ENCODE measurements at places on chromosomes 5 and 9.

- no peak for DNase-seq
Observed at GRCh38 chr5:110329955-110330525, 396.4 kb downstream of the TMEM232 start.

- DNase-seq: peak; percentile 91
Observed at GRCh38 chr9:1458503-1458902, 408.3 kb downstream of the DMRT2 start.

DNA sequence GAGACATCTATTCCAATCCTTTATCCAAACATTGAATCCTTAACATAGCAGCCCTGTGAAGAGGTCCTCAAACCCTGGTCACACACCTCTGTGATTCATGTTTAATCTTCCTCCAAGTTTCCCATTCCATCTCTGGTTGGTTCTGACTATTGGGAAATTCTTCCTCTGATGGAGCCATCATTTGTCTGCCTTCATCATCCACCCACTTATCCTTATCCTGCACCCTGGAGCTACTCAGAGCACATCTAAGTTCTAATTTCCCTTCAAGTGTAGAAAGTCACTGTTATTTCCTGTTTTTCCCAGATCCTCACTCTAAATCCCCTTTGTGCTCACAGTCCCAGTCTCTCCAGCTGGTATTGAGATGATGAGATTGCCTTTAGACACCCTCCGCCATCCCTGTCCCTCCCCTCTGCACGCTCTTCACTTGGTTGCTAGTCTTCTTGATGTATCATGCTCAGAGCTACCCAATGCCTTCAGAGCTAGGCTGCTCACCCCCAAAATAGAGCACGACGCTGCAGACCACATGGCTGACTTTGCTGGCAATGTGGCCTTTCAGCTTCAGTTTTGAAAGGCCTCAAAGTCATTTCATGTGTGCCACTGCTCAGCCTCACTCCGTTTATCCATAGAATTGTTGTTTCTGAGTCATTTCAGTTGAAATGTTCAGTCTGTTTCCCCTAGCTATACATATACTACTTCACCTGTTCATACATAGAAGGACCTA lies 154.3 kb downstream of the PALM2AKAP2 start:
- DNase-seq: no peak

GRCh38 chr5:148759101-148759500 lies 67.3 kb upstream of the ADRB2 start:
- no peak for DNase-seq

DNA sequence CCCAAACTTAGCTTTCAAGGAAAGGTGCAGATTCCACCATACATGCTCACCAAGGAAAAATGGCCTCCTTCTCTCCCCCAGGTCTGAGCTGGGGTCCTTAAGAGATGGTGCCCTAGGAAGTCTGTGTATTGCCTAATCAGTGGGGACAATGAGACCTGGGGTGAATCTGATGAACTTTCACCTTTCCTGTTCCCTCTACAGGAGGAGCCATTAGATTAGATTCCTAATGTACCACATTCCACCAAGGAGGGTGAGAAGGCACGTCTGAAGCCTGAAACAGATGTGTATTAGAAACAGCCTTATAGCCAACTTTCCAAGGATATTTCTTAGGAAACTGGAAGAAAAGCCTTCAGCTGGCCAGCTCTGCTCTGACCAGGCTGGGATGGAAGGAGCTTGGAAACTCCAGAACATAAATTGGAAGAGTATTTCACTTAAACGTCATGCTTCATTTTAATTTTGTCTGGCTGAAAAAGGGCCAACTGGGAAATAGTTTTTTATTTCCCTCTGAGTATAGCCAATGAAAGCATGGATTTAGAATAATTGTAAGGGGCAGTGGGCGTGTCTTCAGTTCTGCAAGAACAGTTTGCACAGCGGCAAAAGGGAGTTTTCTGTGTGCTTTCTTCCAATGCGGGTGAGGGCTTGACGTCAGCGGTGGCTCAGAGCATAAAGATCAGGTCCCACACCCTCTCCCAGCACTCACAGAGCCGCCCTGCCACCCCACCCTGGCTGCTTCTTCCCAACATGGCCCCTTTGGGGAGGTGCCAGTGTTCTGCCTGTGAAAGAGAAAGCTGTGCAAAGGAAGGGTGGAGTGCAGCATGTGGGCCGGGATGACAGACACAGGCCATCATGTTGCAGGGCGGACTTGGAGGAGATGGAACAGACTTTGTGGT lies 210.9 kb downstream of the ESM1 start:
- peak; percentile 80 for DNase-seq

GRCh38 chr5:91534332-91534731 lies 151.2 kb upstream of the ARRDC3 start:
- peak; percentile 5 for DNase-seq

GRCh38 chr5:38618154-38618553 lies 61.7 kb upstream of the LIFR start:
- DNase-seq: no peak

DNA sequence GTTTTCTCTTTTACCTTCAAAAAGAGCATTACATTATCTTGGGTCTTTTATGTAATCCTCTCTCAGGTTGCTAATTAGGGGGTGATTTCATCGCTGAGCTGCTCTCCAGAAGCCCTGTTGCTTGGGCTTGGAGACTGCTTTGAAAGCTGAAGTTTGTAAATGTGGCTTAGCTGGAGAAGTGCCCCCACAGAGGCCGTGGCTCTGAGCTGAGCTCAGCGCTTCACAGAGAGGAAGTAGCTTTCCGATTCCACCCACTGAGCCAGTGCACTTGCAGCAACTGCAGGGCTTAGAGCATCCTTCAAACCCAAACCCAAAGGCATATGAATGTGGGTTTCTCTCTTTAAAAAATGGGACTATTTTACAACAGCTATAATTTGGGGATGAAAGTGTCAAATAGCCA lies 13.7 kb upstream of the NXNL2 start:
- DNase-seq: no peak

DNA sequence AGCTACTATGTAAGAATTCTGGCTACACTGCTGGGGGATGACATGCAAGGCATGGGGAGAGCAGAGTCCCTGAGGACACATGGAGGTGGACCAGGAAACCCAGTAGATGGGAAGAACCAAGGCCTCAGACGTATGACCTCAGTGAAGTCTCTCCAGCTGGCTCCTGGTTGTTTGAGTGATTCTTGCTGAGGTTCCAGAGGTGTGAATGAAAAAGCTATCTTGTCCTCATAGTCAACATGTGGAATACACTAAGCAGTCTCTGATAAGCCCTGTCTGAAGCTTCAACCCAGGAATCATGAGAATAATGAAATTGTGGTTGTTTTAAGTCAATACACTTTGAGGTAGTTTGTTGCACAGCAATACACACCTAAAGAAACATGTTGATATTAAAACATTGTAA lies 78.0 kb downstream of the GABRA6 start:
- no peak for DNase-seq

DNA sequence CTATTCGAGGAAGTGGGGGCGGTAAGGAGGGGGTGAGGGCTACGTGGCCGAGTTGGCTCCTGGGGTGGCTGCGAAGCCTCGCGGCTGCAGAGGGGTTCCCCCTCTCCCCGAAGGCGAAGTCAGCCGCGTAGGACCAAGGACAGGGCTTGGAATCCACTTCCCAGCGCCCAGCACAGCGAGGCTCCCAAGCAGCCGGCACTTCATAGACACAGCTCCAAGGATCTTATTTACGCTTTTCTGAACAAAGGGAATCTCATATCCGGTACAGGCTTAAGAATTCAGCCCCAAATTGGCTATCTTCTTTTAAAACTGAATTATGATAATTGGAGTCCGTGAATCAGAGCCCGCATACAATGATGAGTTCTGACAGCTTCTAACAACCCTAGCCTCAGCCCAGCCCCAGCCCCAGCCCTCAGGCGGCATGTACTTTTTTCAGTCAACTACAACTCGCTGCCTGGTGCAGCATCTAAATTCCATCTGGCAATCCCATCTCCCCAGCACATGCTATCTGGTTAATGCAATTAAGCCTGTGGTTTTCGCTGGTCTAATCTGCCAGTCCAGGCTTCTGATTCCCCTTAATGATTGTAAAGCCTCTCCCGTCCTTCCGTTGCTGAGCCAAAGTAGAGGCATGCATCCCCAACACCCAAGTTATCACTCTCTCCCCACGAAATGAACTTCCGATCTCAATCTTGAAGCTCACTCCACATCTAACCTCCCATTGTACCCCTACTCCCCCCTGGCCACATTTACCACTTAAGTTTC lies 1.0 kb downstream of the ELAVL2 start:
- DNase-seq: no peak
